ENCODE measurements at places on chromosomes 2 and 18. TPM values are rescaled to one million over a fixed set of nuclear protein-coding genes. Genes with fewer than 3 reads are reported as not detected.

The KIF1A gene
- 4.4 TPM for total RNA-seq

The LOXHD1 gene
- total RNA-seq, result 0.13 TPM

The CD207 gene
- total RNA-seq, result 0.32 TPM

The IL1F10 gene
- total RNA-seq, result not detected

The SERPINB10 gene
- total RNA-seq, result not detected

The PDE11A gene
- total RNA-seq, result 0.34 TPM

The TDRD15 gene
- total RNA-seq, result 0.23 TPM

The GPR55 gene
- total RNA-seq, result not detected

The GATA6 gene
- 99.1 TPM for total RNA-seq

The UGT1A3 gene
- not detected for total RNA-seq

The EGR4 gene
- total RNA-seq, result not detected

The PROM2 gene
- 4.9 TPM for total RNA-seq

The SCN7A gene
- total RNA-seq, result 133 TPM

The CNGA3 gene
- total RNA-seq, result not detected

The CYS1 gene
- total RNA-seq, result 12.0 TPM

The BOLL gene
- total RNA-seq, result not detected

The CRYGC gene
- not detected for total RNA-seq

The SERPINB12 gene
- total RNA-seq, result not detected

The BOK gene
- total RNA-seq, result 9.6 TPM

The GALNT3 gene
- 4.8 TPM for total RNA-seq

The OSBPL6 gene
- total RNA-seq, result 4.2 TPM

The CD28 gene
- total RNA-seq, result 2.9 TPM

The TCF23 gene
- total RNA-seq, result 57.1 TPM

The VWC2L gene
- total RNA-seq, result 0.11 TPM

The SLC23A3 gene
- 1.7 TPM for total RNA-seq

The NPAS2 gene
- 2.9 TPM for total RNA-seq

The MLPH gene
- 36.9 TPM for total RNA-seq

The ARHGAP25 gene
- 15.6 TPM for total RNA-seq

The SPDYA gene
- 1.8 TPM for total RNA-seq

The DES gene
- 97.8 TPM for total RNA-seq

The REG1B gene
- total RNA-seq, result not detected
